OCI-M1 (cell line): ENCODE measurements at places on chromosomes 2 and 18.
A peak's percentile ranks its signal among the peaks of the same experiment; 100 is the strongest.

DNA sequence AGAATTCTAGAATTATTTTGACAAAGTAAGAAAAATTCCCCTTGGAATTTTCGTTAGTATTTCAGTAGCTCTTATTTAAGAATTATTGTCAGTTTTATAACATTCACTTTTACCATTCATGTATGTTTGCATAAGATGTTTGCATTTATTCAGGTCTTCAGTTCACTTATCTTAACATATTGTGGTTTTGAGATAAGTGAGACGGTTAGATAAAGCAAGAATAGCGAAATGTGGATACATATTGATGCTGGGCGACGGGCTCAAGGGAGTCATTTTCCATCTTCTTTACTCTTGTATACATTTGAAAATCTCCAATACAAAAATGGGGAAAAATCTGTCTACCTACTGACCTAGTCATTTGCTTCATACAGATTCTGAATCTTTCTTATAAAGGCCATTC lies 156.7 kb upstream of the HDAC4 start:
- no peak for DNase-seq

- DNase-seq: no peak
Measured at GRCh38 chr2:31246184-31246852, 12.4 kb downstream of the EHD3 start.

- peak; percentile 59 for DNase-seq
Measured at GRCh38 chr2:50687327-50687726, 344.6 kb downstream of the NRXN1 start.

GRCh38 chr18:35085450-35086380 lies 44.5 kb downstream of the MAPRE2 start:
- no peak for DNase-seq

DNA sequence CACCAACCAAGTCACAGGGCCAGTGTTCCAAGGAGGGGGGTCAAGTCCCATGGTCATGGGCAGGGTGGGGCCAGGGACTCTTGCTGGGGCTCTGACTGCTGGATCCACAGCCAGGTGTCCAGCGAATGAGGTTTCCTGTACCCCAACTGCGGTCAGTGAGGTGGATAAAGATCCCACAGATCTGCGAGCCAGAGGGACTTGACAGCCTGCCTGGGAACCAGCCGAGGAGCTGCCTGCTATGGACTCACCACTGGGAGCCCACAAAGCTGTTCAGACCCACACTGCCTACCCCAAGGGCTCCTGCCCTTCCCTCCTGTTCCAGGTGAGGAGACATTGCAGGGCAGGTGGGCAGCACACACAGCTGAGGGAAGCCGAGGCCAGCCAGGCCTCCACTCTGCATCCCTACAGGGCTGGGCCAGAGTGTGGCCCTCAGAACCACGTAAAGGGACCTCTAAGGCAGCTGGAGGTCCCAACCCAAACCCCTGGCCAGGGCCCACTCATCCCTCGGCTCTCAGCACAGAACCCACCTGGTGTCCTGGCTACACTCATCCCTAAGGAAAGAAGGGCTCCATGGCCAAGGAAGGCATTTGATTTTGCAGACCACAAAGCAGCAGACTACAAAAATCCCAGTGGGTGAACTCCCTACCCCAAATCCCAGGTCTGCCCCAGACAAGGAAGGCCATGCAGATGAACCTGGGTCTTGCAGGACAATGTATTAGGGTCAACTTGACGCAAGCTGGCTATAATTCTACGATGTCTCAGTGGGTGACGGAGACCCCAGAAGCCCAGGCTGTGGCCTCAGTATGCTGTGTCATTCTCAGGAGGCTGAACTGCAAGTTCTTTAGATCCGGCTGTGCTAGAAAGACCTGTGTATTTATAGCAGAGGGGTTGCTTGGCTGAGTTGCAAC lies 209.2 kb downstream of the MGAT5 start:
- DNase-seq: no peak

GRCh38 chr18:8333961-8334360 lies 275.3 kb upstream of the RAB12 start:
- DNase-seq: no peak

DNA sequence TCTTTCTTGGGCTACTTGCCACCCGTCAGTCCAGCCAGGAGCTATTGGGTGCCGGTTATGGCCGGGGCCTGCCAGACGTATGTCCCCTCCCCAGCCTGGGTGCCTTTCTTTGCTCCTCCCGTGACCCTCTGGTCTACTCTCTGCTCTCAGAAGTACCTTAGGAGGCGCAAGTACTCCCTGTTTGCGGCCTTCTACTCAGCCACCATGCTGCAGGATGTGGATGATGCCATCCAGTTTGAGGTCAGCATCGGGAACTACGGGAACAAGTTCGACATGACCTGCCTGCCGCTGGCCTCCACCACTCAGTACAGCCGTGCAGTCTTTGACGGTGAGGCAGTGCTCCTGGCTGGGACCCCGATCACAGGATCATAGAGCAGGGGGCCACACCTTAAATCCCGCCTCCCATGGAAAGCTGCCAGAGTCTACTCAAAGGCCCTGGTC lies 99.5 kb downstream of the DYSF start:
- DNase-seq: no peak

GRCh38 chr2:123692121-123692520 lies 333.0 kb upstream of the CNTNAP5 start:
- peak; percentile 24 for DNase-seq

DNA sequence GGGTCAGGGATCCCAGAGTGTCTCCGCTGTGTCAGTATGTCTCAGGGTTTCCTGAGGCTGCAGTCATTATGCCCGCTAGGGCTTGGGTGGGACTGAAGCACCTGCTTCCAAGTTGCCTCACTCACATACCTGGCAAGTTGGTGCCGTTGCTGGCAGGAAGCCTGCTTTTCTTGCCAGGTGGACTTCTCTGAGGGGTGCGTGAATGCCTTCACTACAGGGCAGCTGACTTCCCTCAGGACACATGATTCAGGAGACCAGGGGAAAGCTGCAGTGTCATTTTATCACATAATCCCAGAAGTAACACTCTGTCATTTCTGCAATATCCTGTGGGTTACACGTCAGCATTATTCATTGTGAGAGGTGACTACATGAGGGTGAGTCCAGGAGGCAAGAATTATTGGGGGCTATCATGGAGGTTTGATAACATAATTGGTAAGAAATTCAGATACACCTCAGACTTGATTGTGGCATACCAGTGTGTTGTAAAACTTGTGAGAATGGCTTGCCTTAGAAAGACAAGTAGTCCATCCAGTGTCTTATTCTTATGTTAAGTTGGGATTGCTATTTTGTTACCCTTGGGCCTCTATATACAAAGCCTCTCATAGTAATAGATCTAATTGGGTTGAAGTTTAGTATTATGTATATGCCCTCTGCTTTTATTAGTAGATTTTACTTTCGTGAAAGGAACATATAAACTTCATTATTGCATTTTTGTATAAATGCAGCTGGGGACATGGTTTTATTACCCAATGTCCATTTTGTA lies 44.1 kb downstream of the NEDD4L start:
- peak; percentile 78 for DNase-seq

DNA sequence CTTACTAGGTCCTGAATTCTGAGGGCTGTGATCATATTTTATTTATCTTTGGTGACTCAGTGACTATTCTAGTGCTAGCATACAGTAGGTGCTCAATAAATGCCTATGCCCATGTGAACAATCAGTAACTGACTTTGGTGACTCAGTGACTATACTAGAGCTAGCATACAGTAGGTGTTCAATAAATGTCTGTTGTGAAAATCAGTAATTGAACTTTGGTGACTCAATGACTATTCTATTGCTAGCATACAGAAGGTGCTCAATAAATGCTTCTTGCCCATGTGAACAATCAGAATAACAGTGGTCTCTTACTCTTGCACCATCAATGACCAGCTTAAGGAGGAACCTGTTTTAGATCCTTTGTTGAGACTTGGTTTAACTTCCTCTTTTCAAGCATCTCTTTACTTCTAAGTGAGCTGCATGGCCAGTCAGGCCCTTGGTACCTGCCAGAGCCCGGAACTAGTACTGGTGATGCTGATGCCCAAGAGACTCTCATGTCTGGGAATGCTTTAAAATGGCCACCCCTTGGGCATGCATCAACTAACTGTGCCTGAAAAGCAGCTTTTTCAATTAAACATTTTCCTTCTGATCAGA lies 214.9 kb upstream of the SPRED2 start:
- DNase-seq: peak; percentile 22

DNA sequence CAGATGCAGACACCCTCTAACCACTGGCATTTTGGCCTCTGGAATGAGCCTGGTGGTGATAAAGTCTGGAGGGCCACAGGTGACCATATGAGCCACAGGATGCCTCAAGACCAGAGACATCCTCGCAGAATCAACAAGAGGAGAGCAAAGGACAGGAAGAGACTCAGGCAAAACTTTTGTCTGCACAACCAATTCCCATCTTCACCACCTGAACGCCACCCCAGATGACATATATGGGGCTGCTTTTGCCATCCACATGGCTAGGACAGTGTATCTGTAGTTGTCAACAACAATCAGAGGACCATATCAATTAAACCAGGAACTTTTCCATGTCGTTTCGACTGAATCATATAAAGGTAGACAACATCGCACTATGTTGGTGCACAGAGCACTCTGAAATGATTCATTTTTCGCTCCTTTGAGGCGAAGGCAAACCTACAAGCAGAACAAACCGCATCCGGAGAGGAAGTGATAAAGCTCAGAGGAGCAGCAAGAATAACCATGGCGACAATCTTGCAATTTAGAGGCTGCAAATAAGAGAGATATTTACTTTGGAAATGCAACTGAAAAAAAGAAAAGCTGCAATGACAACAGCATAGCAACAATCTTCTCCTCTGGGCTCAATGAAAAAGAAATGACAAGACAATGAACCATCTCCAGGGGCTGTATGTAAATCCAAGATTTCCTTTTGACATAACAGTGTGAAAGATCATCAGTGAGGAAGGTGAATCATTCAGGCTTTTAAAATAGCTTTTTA lies 204.5 kb downstream of the ARL4C start:
- DNase-seq: peak; percentile 44

- no peak for DNase-seq
Measured at GRCh38 chr2:229650901-229651300, 63.5 kb downstream of the DNER start.

GRCh38 chr2:27687232-27687631 lies 23.5 kb downstream of the SLC4A1AP start:
- no peak for DNase-seq

GRCh38 chr18:12377556-12378197 lies 650 bp upstream of the AFG3L2 start:
- no peak for DNase-seq

GRCh38 chr18:23458830-23459529 lies 5.9 kb downstream of the RIOK3 start:
- DNase-seq: peak; percentile 25

DNA sequence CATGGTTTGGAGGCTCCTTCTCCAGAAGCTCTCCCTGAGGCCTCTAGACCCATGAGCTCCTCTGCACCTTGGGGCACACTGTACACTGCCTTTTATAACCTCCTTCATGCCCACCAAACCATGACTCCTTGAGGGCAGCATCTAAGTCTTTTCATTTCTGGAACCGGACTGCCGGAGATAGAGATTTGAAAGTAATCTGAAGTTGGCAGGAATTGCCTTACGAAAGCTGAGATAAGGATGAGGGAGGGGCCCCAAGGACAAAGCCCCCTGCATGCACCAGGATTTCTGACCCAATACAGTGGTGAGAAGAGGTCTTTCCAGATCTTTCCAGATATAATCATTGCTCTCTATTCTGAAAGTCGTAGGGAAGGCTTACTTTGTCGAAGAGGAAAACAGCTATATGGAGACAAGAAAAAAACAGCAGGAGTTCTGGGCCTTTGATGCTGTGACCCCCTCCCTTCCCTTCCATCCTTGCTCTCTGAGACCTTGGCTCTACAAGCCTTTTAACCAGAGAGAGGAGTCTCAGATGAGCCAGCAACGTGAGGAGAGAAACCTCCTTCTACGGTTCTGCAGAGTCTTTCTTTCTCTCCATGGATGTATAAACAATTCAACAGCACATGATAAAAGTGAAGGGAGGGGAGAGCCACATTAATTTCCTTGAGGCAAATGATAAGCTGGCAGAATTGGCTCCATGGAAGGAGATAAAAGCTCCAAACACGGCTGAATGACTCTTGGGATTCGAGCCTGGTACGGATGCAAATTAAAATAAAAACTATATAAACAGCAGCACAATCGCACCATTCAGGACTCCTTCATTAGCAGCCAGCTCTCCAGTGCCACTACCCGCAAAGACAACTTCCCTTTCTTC lies 88.0 kb upstream of the RTN4 start:
- DNase-seq: peak; percentile 32

- no peak for DNase-seq
Measured at GRCh38 chr2:55887351-55887750, 36.2 kb downstream of the EFEMP1 start.
